ENCODE measurements at places on chromosomes 5 and 9. TPM values are rescaled to one million over a fixed set of nuclear protein-coding genes. Genes with fewer than 3 reads are reported as not detected.

Gene ANKH
- total RNA-seq = 45.2 TPM

Gene CA9
- not detected for total RNA-seq

Gene GMCL2
- not detected for total RNA-seq

Gene INSL6
- not detected for total RNA-seq

Gene BARHL1
- not detected for total RNA-seq

Gene GPBP1
- total RNA-seq = 42.0 TPM

Gene EPB41L4B
- 1.4 TPM for total RNA-seq

Gene ERBIN
- 61.7 TPM for total RNA-seq

DNA sequence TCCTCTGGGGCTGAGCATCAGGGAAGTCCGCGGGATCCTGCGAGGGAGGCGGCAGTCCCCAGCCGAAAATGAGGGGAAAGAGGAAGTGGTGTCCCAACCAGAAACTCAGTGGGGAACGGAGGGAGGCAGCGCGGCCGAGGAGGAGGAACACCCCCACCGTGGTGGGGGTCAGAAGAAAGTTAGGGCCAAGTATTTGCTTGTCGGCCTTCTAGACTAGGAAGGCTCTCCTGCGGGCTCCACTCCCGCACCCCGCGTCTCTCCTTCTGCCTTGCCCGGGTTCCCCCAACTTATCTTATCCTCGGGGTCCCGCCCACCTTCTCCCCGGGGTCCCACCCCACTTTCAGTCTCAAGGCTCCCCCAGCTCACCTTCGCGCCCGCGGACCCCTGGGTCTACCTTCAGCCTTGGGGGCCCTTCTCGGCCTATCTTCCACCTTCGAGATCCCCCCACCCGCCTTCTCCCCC, 557 bp upstream of the PHF2 start:
- peak; percentile 45 for ATAC-seq

DNA sequence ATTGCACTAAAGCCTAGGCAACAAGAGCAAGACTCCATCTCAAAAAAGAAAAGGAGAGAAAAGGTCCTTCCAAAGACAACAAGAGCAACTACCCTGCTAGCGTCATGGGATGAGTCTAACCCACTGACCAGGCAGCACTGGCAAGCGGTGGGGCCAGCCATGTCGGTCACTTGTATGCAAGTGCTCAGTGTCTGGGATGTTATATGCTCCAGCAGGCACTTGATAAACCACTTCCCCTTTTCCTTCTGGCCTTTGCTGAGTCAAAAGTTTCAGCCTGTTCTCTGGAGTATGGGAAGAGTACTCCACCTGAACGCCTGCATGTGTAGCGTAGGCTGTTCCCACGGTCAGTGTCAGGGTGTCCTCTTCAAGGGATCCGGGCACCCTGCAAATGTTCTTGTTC, 9.2 kb upstream of the MXD3 start:
- no peak for ATAC-seq

DNA sequence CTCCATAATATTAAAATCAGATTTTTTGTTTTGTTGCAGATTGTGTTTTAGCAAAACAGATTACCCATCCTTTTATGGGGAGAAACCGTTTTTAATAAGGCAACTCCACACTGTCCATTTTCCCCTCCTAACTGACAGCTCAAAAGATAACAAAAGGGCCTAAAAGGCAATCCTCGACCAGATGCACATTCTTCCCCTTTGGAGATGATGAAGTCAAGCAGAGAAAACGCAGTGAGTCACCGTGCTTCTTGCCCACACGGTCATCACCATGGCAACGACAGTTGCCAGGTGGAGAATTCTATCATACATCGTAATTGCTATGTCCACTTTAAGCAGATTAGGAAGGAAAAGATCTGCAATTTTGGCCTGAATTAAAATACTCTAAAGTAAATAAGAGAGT, 96.4 kb downstream of the DIRAS2 start:
- ATAC-seq = no peak

GRCh38 chr9:114058688-114059046, 19.4 kb downstream of the AMBP start:
- ATAC-seq = no peak

- no peak for ATAC-seq
These were observed 242.2 kb downstream of the GOLPH3 start for GRCh38 chr5:31931874-31932273.

DNA sequence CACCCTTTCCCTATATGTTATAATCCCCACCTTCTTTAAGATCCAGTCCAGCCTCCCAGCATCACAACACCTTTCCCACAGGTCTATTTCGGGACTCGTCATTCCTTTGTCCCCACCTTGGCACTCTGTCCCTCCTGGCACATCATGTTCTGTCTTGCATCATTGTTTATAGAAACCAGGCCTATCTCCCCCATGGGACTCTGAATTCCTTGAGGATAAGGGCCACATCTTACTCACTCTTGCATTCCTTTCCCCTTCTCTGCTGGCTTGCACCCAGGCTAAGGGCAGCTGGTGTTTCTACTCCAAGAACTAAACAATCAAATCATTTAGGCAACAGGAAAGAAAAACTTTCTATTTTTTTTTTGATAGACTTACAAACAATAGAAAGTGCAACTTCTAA, 205.7 kb downstream of the AGTPBP1 start:
- ATAC-seq = peak; percentile 16

GRCh38 chr5:161414896-161415295, 131.6 kb downstream of the GABRB2 start:
- no peak for ATAC-seq

GRCh38 chr9:134136118-134136995, 475 bp downstream of the WDR5 start:
- peak; percentile 41 for ATAC-seq

- ATAC-seq = peak; percentile 66
These were observed 320.5 kb upstream of the CD180 start for GRCh38 chr5:67516948-67517565.

DNA sequence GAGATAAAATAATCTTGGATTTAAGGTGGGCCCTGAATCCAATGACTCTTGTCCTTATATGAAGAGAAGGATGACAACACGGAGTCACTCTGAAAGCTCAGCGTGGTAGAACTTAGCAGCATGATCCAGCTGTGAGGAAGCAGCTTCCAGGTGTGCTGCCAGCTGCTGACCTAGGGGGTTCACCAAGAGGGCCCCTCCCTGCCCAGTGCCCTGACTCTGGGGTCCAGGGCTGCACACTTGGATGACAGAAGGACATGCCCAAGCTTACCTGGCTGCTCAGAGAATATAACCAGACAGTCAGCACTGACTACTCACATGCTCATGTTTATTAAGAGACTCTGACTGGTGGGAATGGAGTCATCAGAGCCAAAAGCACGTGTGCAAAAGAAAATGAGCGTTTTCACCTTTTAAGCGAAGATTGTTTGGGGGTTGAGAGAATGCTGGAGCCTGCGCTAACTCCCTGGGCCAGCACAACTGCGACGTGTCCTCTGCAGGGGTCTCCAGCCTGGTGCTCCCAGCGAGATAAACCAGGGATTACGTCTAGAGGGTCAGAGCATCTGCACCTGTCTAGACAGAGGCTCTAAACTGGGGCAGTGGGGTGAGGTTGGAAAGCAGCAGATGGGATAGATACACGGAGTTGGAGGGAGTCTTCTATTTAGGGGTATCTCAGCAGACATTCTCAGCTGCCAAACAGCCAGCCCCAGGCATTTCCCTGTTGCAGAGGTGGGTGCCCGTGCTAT, 41.3 kb downstream of the ROPN1L start:
- no peak for ATAC-seq

DNA sequence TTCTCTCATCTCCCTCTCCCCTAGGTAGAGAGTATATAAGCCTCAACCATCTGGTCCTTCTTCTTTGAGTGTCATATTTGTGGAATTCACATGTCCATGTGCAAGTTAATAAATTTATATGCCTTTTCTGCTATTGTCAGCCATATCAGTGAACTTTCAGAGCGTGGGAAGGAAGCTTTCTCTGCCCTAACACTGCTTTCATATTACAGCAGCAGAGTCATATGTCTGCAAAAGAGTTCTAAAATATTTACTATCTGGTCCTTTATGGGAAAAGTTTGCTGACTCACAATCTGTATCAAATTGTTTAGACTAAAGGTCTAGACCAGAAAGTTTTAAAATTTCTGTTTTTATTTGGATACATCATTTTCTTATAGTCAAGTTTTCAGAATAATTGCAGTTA, 669.0 kb downstream of the LRRC70 start:
- no peak for ATAC-seq

DNA sequence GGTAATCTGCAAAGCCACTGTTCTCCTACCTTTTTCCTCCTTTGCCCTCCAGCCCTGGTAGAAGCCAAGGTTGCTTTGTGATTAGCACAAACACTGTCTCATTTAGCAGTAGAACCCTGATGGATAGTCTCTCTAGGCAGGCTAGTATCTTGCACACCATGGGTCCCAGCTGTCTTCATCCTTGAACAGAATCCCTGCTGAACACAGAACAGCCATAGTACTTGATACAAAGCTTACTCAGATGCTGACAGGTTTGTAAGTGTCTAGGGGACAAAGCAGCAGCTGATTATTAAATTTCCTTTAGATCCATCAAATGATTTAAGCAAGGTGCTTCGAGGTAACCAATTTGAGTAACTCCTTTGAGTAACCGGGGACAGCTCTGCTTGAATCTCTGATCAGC, 163.7 kb upstream of the PPP1R2B start:
- no peak for ATAC-seq

DNA sequence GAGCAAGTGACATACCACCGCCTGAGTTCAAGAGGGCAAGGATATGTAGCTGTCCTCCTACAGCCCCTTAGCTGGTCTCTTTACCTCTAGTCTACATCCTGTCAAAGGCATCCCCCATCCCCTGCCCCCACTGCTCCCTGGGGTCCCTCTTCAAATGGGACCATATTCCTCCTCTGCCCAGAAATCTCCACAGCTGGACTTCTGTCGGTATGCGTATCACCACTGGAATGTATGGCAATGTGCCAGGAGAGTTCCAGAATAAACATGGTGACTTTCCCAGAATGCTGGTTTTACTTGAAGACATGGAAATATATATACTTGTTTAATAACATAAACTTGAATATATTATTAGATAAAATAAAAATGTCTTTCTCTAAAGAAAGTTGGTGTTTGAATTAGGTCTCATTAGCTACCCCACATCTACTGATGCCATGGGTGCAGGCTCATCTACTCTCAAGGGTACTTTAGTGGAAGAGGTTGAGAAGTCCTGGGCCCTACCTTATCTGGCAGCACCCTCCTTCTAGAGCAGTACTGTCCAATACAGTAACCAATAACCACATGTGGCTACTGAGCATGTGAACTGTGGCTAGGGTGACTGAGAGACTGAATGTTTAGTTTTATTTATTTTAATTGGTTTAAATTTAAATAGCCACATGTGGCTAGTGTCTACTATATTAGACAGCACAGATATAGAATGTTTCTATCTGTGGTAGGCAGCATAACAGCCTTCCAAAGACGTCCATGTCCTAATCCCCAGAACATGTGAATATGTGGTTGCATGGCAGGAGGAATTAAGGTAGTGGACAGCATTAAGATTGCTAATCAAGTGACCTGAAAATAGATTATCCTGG, 181.7 kb upstream of the SLC30A5 start:
- ATAC-seq = no peak

GRCh38 chr5:141373673-141374317, at the start of gene PCDHGA6:
TSS of gene PCDHGA6 (plus strand) at chr5:141373891. CDS start at chr5:141374084, 193 bp downstream.
- ATAC-seq = no peak

DNA sequence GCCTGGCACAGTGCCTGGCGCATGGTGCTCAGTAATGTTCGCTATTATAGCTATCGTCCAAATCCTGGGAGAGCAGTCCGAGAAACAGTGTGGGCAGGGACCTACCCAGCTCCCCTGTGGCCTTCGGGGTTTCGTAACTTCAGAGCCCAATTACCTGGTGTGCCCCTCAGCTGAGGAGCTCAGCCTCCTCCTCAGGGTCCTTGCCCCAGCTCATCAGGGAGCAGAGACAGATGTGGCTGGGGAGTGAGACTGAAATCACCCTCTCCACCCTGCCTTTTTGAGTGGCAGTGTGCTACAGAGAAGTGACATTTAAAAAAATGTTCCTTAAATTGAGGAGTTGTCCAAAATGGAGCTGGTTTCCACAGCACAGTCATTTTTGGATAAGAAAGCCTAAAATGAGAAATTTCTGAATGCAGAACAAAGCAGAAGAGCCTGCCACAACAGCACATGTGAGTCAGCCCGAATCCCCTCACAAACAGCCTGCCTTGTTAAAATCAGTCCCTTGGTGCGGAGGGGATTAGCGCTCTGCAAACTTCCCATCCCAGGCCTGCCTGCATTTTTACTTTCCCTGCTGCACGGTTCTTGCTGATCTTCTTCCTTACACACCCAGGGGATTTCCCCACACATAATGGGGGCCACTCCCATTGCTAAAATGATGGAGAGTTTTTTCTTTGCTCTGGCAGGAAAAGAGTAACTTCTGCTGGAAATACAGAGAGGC, 78.1 kb upstream of the PITX1 start:
- ATAC-seq = no peak

DNA sequence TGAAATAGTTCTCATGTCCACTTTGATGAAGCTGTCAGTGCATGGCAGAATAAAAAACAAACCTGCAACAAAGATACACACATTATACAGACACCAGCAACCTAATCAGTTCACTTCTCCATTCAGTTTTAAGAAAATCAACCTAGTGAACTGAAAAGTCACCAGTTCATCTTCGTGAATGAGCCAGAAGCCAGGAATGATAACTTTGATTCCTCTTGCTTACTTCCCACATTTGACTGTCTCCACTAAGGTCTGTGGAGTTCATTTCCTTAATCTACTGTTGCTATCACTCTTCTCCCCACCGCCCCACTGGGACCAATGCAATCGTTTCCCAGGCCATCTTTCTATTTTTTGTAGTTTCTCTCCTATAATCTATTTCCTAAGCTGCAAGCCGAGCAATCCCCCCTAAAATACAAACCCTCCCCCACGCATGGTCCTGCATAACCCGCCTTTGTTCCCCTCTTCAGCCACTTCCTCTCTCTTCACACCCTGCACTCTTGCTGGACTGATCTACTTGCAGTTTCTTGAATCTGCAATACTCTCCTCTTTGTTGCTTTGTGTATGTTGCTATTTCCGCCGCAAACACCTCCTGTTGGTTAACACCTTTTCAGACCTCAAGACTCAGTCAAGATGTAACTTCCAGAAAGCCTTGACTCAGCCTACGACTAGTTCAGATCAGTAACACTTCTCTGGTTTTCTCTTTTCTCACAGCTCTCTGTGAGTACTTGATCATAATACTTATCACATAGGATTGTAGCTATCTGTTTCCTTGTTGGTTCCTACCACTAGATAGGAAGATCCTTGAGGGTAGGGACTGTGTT, 16.6 kb downstream of the STOM start:
- no peak for ATAC-seq

- no peak for ATAC-seq
These were observed 3.9 kb downstream of the ZDHHC12 start for GRCh38 chr9:128719919-128720605.

DNA sequence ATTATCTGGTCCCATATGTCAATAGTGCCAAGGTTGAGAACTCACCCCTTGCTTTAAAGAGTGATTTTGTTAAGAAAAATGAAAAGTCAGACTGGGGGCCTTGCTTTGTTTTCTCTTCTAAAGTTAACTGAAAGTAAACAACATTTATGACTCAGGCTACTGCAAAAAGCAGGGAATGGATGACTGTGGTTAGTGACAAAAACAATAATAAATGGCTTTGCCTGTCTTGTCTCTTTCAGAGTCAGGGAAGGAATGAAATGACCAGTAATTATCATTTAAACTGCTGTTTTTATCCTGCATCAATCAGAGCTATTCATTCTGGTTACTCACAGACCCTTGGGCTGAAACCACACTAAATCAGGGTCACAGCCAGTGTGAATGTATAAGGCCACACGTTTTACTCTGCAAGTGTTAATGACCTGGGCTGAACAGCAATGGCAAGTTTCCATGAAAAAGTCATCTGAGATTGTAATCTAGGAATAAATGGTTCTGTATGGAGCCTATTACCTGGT, 112.2 kb downstream of the ZNF608 start:
- no peak for ATAC-seq

GRCh38 chr9:107100591-107100990, 182.5 kb upstream of the RAD23B start:
- no peak for ATAC-seq

Data from gastroesophageal sphincter (tissue), 4 donors.